ENCODE measurements at places on chromosomes 5 and 9.

DNA sequence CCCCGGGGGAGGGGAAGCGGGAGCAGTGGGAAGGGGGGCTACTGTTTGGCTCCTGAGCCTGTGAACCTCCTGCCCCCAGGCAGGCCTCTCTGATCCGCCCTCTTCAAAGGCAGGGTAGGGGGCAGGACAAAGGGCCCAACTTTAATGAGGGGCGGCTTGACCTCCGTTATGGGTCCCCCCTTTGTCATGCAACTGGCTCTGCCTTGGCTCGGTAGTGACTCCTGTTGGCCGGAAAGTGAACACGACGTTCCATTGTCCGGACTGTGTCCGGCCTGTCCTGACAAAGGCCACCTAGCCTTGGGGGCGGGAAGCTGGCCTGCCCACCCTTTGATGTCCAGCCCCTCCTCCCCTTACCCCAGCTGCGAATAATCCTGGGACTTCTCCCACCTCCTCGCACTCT lies 1.3 kb downstream of the CDX1 start:
- DNase-seq = no peak

DNA sequence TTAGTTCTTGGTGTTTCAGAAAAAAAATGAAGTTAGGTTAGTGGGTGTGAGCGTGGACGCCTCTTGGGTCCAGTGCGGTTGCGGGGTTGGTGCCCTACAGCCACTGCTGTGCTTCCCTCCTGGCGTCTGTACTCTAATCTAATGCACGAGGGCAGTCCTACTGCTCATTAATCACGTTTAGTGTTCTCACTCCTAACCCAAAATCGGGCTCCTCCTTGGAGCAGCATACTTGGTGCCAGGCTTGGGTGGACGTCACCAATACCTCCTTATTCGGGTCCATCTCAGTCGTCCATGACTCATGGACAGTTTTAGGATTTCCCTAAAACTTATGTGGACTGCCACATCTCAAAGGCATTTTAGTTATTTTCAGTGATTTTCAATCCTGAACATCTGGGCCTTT lies 41.6 kb downstream of the TRIO start:
- DNase-seq = no peak

DNA sequence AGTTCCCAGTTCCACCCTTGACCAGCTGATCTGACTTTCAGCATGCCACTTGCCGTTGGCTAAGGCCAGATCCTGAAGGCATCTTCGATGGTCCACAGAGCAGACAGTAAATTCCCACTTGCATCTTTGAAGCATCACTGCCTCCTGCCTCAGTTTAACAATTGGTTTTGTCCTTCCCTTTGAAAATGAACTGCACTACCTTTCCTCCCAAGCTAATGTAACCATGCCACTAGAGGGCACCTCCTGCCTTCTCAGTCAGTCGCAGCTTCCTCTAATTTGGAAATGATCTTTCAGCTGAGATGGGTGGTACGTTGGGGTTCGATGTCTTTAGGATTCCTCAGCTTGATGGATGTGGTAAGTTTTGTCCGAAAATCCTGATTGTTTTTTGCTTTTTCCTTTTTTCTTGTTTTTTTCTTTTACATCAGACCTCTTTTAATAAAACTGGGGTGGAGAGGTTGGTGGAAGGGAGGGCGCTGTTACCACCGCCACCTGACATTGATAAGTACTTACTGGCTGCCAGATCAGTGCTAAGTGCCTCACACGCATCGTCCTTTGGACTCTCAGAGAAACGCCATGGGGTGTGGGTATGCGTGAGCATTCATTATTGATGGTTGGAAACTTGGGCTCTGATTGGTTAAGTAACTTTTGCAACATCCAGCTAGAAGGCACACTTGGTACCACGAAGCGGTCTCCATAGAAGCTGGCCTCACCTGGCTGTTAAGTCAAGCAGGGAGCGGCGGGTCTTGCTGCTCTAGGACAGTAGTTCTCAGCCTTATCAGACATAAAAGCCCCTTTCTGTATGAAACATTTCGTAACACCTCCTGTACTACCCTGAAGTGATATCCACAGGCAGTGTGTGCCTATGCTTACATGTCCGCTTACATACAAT lies 16.9 kb downstream of the PTTG1 start:
- peak; percentile 68 for DNase-seq

DNA sequence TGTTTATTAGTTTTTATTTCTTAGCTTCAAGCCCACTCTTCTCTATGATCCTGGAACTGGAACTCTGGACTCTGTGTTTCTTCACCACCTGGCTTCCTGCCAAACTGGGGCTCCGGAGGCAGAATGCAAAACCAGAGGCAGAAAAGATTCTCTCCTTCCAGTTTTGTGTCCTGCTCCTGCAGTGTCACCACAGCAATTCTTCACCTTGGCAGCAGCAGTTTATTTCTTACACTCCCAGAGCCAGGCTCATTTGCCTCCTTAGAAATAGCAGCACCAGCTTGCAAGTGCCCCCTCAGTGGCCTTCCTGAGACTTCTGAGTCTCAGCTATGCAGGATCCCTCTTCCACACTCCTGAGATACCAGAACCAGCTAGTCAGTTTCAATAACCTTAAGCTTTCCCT lies 26.7 kb upstream of the CAMK4 start:
- DNase-seq = no peak

DNA sequence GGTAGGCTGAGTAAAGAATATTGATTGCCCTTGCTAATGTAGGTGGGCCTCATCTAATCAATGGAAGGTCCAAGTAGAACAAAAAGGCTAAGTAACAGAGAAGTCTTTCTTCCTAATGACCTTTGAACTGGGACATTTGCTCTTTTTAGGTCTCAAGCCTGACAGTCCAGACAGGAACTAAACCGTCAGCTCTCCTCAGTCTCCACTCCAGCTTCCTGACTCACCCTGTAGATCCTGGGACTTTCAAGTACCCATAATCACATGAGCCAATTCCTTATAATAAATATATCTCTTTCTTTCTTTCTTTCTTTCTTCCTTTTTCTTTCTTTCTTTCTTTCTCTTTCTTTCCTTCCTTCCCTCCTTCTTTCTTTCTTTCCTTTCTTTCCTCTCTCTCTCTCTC lies 479.5 kb upstream of the PAPPA start:
- DNase-seq = no peak

- no peak for DNase-seq
Measured at GRCh38 chr5:67765697-67766096, 449.9 kb upstream of the PIK3R1 start.

GRCh38 chr5:139251281-139251687 lies 42.3 kb upstream of the MATR3 start:
- peak; percentile 64 for DNase-seq

DNA sequence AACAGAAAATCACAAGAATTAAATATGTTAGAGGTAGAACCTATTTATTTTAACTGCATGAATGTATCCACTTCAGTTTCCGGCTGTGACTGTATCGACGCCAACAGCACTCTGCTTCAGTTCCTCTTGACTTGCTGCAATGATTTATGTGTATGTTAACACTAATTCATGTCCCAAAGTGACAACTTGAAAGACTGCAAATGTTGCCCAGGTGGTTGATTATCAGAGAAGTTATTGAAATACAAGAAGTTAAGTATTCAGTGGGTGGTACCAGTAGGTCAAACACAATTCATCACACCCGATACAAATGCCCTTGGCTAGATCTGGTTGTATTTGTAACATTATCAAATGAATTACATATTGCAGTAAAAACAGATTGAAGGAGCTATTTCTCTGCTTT lies 622.7 kb upstream of the CDH18 start:
- DNase-seq = no peak

- DNase-seq = no peak
Measured at GRCh38 chr5:157451806-157452205, 8.2 kb upstream of the NIPAL4 start.

GRCh38 chr9:82410306-82410705 lies 421.7 kb downstream of the SPATA31D1 start:
- no peak for DNase-seq

DNA sequence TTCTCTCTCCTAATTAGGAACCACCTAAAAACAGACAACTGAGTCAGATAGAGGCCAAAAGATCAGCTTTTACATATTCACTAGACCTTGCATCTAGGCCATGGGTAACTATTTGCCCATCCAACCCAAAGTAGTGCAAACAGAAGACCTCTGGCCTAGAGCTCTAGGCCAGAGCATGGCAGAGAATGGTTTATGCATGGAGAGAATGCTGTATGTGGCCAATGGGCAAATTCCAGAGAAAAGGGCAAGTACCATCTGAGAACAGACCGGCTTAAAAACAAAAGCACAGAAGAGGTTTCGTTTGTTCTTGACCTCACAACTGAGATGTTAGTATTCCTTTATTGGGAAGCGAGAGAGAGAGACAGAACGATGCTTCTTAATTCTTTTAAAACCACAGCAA lies 151.7 kb upstream of the RFX3 start:
- no peak for DNase-seq

DNA sequence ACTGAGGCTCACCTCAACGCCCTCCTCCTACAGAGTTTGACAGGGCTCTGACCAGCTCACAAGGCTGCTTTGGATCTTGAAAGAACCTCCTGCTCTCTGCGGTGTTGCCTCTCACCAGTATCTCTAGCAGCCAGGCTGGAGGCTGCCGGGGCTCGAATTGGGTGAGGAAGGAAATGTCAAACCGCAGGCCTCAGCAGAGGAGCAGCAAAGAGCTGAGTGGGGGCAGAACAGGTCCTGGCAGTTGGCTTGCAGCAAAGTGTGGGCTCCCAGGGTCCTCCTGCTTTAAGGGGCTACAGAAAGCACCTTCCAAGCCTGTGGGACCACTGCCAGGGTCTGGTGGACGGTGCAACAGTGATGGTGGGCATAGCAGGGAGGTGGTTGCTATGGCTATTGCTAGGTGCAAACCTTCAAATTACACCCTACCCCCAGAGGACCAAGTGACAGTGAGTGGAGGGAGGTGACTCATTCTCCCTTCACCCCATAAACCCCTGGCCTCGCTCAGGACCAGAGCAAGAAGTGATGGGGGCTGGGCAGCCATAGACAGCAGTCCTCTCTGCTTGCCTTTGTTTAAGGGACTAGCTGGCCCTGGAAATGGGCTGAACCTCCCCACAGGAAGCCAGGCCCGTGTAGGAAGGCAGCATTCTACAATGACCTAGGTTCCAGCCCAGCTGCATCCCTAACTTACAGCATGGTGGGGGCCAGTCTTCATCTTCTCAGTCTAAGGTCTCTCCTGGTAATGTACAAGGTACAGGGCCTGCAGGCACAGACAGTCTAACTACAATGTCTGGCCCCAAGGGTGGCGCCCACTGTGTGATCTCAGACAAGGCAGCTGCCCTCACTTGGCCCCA lies 18.7 kb downstream of the LCP2 start:
- DNase-seq = peak; percentile 87

DNA sequence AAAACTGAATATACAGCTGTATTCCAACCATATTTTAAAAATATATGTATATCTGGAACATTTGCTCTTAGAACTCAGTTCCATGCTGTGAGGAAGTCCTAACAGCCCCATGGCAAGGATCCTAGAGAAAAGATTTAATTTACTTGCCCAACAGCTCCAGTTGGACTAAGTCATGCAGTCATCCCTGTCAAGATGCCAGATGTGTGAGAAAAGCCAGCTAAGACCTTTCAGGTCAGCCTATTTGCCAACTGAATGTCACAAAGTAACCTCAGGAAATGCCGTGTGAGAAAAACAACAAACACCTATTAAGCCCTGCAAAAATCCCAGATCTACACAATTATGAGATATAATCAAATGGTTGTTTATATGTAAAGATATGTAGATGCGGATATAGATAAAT lies 416.3 kb downstream of the NR2F1-AS1 start:
- no peak for DNase-seq

GRCh38 chr5:165779505-165779904 lies 2274.1 kb downstream of the MAT2B start:
- DNase-seq = no peak

DNA sequence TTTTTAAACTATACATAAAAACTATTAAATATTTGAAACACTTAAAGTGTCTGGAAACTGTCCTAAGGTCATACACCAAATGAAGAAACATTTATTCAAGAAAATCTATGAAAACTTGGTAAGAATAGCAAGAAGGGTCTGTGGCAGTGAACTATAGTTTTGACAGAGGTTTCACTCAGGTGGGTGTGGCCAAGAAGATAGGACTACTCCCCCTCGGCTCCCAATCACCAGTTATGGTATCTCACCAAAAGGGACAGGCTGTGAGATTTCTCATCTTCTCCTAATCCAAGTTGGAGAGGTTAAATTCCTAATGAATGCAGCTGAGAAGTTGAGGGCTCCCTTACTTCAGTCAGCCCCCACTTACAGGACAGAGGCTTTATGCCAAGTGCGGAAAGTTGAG lies 2.9 kb downstream of the ARSK start:
- DNase-seq = no peak

GRCh38 chr9:69292078-69292477 lies 32.9 kb upstream of the ENTREP1 start:
- no peak for DNase-seq

DNA sequence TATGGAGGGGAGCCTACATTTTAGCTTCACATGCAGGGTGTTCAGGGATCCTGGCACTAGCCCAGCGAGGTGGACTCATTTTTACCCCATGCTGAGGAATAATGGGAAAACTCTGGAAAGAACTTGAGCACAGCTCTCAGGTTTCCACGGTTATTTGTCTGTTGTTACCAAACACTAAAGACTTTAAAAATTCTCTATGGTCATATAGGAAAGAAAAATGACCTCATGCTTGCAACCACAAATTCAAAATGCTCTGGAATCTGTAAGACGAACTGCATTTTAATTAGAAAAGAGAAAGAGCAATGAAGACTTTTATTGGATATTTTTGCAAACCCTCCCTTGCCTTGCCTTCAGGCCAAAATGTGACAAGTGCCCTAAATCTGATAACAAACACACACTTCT lies 606.9 kb downstream of the EBF1 start:
- no peak for DNase-seq

- no peak for DNase-seq
Measured at GRCh38 chr9:92035687-92036410, 79.4 kb downstream of the SPTLC1 start.

GRCh38 chr9:28718226-28718625 lies 1144.9 kb upstream of the C9orf72 start:
- DNase-seq = no peak

- no peak for DNase-seq
Measured at GRCh38 chr9:16601991-16602390, 268.5 kb downstream of the BNC2 start.

- DNase-seq = no peak
Measured at GRCh38 chr5:141488591-141489561, at the start of gene PCDHGC5. PCDHGC5 (plus strand) TSS chr5:141489081; CDS start chr5:141489241, 160 bp downstream.

- no peak for DNase-seq
Measured at GRCh38 chr5:36374266-36374862, 72.7 kb upstream of the RANBP3L start.

DNA sequence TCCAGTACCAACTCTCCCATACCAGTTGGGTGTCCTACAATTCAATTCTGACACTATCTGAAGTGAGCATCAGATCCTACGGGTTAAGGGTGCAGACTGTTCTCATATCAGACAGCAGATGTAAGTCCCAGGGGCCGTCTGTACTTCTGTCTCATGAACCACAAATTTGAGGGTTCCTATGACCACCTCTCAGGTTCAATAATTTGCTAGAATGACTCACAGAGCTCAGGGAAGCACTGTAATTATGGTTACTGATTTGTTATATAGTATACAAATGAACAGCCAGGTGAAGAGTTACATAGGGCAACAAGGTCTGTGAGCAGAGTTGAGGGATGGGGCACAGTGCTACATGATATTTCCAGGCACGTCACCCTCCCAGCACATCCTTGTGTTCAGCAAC lies 499.1 kb downstream of the DMAC1 start:
- DNase-seq = no peak

Data from stimulated activated CD8-positive, alpha-beta memory T cell treated with anti-CD3 and anti-CD28 coated beads, Interleukin-4, amount 100 ng/mL, for 48 hours (primary cell).